ENCODE measurements at places on chromosomes 6 and 20. TPM values are rescaled to one million over a fixed set of nuclear protein-coding genes. Genes with fewer than 3 reads are reported as not detected.

The ADGRF1 gene
- total RNA-seq, result not detected

DNA sequence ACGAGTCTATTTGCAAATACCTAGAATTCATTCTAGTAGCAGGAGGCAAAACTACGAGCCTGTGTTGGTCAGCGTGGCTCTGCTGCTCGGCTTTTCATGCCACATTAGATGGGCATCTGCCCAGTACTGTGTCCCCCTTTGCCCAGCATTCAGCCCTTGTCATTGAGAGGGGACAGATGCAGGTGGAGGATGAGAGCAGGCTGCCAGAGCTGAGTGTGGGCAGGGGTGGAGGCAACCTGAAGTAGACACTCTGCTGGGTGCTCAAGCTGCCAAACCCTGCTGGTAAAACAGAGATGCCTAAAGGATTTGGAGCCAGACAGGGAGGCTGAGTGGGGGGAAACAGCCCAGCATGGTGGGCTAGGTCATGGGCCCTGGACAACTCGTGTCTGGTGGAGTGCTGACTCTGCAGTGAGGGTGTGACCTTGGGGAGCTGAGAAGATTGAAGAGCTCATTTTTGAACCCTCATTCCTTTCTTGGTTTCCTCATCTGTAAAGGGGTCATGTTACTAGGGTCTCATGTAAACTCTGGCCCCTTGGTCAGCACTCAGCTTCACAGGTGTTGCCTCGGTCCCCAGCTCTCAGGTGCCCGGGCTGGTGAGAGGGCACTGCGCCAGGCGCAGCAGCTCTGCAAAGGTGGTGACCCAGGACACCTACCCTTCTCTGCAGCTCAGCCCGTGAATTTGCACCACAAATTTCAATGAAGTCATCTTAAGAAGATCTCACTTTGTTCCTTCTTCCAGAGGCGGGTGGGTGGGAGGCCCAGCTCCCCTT lies 64.2 kb upstream of the BHLHE23 start:
- DNase-seq, result no peak

DNA sequence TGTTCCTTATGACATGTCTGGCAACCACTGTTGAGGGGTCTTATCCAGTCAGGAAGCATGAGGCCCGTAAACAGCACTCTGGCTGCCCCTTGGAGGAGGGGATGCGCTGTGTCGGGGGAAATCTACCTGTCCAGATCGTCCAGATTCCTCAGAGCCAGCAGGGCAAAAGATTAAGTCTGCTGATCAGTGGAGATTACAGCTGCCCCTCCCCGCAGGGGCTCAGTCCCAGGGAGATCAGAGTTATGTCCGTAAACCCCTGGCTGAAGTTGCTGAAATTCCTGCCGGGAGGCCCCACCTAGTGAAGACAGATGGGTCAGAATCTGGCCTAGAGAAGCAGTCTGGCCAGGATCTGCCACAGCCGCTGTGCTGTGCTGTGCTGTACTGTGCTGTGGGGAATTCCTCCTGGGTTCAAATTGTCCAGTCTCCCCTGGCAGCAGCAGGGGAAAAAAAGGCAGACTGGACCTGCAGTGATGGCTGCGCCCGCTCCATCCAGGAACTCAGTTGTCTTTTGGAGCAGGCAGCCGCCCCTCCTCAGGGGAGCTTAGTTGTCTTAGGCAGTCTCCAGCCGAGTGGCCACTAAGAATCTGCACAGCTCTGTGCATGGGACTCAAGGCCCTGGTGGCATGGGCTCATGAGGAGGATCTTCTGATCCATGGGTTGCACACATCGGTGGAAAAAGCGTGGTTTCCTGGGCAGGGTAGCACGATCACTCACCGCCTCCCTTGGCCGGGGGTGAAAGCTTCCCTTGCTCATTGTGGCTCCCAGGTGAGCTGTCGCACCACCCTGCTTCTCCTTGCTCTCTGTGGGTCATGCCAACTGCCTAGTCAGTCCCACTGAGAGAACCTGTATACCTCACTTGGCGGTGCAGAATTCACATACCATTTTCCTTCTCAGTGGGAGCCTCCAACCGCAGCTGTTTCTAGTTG lies 1368.8 kb upstream of the ADGRB3 start:
- no peak for DNase-seq

DNA sequence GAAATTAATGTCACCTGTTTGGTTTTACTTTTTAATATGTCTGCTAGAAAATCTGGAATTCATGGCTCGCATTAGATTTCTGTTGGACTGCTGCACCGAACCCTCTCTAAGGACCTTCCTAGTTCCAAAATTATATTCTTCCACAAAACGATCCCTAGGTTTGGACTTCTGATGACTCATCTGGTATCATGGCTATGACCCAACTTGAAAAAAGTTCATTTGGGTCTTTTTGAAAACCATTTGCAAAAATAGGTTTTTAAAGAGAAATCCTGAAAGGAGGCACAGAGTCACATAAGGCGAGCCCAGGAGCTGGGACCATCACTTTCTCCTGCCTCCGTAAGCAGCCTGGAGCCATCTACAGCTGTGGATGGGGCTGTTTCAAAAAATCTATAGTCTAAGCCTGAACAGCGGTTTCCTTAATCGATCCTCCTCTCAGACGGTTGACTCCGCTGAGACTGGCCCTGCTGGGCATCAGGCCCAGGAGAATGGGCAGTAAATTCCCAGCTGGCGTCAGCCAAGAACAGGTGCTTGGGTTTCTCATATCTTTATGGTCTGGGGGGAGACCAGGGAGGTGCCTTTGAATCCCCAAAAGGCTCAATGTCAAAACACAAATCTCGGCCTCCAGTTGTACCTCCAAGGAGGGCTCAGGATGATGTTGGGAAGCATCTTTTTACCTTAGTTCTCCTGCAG lies 44.6 kb downstream of the SLC24A3 start:
- DNase-seq, result no peak

The IL17F gene
- total RNA-seq, result not detected

- no peak for DNase-seq
Measured at GRCh38 chr6:1627827-1628560, 18.3 kb downstream of the FOXC1 start.

DNA sequence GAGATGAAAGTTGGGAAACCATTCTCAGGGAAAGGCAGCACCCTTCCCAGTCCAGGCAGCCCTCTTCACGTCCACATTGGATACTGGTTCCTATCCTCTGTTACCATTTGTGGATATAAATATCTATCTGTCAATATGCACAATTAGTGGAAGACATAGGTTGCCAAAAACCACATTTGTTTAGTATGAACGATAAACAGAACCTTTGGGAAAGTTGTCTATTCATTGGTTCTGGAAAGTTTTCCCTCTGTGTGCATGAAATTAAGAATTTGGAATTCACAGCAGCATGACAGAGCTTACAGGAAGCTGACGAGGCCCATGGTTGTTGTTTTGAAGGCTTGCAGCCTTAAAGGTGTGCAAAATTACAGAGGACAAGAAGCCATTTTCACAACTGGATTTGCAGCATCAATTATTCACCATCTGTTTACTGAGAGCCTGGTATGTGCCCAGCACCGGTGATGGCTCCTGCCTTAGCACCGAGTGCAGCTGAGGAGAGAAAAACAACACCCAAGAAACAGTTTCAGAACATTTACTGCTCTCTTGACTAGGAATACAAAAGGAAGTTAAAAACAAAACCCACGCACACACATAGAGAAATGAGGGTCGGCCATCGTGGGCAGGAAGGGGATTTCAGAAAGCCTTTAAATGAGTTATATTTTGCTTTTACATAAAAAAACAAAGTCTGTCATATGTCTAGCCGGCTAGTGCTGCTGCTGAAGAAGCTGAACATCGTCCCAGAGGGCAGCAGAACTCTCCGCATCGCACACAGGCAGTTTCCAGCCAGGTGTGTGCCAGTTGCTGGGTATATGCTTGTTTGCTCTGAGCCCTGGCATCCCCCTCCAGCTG lies 319.6 kb downstream of the FARS2 start:
- DNase-seq, result peak; percentile 18

The BPIFB2 gene
- total RNA-seq, result not detected

DNA sequence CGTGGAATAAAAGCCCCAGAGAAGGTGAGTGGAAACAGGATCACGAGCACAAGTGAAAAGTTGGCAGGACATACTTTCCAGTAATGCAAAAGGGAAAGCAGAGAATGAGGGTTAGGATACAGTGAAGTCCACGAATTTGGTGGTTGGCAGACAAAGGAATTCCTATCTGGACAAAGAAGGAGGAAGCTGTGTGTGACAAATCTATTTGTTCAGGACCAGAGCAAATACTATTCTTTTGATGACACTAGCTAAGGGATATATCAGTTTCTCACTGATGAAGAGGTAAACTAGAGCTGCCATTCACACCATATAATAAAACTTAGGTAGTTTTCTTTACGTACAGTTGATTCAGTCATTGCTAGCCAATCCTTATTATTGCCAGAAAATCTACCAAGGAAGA lies 156.8 kb upstream of the GRIK2 start:
- DNase-seq, result no peak

DNA sequence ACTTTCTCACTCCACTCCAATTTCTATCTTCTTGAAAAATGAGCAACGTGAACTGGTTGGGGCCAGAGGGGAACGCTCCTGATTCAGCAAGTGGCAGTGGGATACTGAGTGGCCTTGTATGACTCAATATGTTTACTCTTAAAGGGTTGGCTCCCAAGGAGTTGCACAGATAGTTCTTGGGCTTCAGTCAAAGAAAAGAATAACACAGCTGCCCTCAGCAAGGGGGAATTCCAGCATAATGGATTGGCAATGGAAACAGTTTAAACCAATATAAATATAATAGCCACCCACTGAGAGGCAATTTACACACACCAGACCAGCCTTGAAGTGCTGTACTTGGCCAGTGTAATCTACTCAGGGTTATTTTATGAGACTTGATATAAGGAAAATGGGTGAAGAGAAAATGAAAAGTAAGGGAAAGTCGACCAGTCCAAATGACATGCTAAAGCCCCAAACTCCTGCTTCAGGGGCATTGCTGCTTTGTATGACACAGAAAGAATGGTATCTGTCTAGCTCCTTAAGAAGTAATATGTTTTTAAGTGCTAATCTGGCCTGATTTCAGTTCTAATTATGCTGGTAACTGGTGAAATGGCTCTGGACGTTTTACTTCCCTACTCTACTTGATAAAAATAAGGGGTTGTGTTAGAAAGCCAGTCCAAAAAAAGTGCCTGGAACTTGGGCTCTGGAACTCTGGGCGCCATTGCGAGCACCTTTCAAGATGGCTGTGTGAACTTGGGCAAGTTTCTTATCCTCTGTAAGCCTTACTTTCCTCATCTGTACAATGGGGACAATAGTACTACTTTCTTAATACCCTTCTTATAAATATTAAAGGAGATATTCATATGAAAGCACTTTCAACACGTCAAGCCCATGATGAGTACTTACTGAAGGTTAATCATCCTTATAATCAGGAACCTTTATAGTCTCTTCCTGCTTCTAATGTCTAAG lies 712.9 kb upstream of the MAP3K7 start:
- peak; percentile 57 for DNase-seq

DNA sequence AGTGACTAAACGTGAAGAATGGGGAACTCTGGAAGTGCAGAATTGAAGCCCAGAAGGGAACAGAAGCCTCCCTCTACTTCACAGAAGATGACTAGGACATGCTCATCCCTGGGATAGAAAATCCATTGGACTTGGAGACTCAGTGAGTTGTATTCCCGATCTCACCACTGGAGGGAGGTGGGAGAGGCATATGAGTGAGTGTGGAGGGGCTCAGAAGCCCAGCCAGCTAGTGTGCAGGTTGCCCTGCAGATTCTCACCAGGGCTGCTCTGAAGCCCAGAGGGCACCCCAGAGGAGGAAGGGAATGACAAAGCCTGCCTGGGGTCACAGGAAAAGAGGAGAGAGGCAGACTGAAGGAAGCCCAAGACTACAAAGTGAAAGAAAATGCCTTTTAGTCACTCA lies 42.1 kb upstream of the HLA-E start:
- DNase-seq, result peak; percentile 30

The PNLDC1 gene
- total RNA-seq, result not detected

DNA sequence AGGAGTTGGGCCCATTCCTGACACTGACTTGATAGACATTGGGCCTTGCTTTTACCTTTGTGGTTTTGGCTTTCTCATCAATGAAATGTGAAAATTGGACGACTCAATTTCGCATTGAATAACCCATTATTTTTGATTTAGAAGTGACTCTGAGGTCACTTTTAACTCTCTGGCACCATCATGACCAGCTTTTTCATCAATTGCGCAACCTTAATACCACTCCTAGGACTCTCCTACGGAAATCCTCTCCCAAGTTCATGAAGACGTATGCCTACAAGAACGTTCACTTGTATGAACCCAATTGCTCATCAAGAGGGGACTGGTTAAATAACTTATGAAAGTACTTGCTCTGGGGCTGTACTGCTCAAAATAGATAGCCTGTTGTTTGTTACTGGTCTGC lies 86.7 kb upstream of the CHD6 start:
- no peak for DNase-seq

- DNase-seq, result no peak
Measured at GRCh38 chr6:93059911-93060310, 359.4 kb downstream of the EPHA7 start.

DNA sequence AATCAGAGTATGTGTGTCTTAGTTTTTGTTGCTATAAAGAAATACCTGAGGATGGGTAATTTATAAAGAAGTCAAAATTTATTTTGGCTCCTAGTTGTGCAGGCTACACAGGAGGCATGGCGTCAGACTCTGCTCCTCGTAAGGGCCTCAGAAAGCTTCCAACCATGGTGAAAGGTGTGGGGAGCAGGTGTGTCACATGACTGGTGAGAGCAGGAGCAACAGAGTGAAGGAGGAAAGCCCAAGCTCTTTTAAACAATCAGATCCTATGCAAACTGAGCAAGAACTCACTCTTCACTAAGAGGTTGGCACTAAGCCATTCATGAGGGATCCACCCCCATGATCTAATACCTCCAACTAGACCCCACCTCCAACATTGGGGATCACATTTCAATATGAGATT lies 1524.3 kb downstream of the HACE1 start:
- DNase-seq, result no peak

- no peak for DNase-seq
Measured at GRCh38 chr20:52054123-52054522, 137.5 kb downstream of the ZFP64 start.

DNA sequence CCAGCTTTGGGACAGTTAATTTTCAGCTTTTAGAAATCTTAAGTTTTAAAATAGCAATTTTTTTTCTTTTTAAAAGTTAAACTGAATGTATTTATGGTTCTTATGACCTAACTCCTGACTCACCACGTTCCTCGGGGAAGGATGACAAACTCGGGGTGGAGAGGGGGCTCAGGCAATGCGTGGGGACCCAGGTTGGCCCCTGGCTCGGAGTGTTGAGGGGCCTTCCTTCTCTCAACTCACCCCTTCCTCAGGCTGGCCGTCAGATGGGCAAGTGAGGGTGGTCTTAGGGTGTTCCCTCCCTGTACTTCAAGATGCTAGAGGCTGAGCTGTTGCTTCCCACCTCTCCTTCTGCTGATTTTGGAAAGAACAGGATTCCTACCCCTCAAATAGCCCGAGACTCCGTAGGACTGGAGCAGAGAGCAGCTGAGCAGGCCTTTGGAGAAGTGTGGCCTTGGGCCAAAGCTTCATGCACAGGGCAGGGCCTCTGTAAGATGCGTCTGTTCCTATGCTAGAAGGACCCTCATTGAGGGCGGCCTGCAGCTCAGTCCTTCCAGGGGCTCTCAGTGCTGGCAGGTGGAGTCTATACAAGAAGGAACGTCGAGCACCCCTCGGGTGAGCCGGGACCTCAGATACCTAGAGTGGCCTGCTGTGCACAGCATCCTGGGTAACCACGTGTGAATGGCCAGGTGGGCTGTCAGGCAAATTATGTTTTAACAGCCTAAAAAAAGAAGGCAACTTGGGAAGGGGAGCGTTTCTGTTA lies 79.3 kb downstream of the TCP11 start:
- DNase-seq, result no peak
